ENCODE measurements at places on chromosomes 2 and 18.

- DNase-seq = no peak
These were observed 138.4 kb upstream of the HS6ST1 start for GRCh38 chr2:128457006-128457604.

GRCh38 chr2:238570926-238571325, 144.2 kb downstream of the ASB1 start:
- no peak for DNase-seq

GRCh38 chr2:231720987-231721966, 13.0 kb downstream of the PTMA start:
- DNase-seq = no peak

DNA sequence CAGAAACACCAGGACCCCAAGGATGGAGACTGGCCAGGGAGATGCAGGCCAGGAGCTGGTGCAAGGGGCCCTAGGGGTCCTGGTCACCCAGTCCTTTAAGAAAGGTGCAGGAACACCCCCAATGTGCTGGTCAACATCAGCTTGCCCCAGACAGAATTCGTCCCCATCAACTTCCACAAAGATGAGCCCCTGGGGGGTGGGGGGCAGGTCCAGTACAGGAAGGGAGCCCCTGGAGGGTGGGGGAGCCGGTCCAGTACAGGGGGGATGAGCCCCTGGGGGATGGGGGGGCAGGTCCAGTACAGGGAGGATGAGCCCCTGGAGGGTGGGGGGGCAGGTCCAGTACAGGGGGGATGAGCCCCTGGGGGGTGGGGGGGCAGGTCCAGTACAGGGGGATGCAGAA, 160.7 kb upstream of the SALL3 start:
- DNase-seq = no peak

GRCh38 chr2:196983934-196984333, 57.4 kb upstream of the PGAP1 start:
- DNase-seq = no peak

DNA sequence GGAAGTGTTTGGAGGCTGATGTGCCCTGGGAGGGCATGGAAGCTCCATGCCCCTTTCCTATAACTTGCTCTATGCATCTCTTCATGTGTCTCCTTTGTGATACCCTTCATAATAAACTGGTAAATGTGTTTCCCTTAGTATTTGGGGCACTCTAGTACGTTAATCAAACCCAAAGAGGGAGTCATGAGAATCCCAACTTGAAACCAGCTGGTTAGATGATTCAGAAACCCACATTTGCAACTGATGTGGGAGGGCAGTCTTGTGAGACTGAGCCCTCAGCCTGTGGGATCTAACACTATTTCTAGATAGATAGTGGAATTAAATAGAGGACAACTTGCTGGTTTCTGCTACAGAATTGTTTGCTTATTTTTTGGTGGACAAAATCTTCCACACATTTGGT, 20.3 kb downstream of the ANKRD30B start:
- DNase-seq = no peak

DNA sequence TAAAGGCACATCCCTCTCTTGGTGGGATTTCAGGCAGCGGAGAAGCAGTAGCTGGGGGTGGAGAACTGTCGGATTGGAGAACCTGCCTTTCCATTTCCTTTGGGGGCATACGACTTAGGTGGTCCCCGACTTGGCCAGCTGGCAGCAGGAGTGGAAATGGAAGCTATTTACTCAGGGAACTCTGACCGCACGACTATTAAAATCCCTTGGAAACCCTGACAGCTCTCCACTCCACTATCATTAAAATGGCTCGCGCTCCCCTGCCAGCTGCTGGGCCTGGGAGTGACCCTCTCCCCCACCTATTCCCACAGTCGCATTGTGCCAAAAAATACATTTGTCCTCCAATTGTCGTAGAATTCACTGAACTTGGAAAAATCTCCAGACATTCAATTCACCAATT, 77.7 kb upstream of the APCDD1 start:
- DNase-seq = no peak

DNA sequence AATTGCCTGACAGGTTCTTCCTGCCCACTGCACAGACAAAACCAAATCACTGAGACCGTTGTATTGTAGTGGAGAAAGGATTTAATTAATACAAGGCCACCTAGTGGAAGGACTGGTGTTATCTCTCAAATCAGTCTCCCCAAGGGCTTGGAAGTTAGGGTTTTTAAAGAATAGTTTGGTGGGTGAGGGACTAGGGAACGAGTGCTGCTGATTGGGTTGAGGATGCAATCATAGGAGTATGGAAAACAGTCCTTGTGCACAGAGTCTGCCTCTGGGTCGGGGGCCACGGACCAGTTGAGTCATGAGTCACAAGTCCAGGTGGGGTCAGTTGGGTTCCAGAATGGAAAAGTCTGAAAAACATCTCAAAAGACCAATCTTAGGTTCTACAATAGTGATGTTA, 89.1 kb downstream of the B3GNT2 start:
- no peak for DNase-seq

DNA sequence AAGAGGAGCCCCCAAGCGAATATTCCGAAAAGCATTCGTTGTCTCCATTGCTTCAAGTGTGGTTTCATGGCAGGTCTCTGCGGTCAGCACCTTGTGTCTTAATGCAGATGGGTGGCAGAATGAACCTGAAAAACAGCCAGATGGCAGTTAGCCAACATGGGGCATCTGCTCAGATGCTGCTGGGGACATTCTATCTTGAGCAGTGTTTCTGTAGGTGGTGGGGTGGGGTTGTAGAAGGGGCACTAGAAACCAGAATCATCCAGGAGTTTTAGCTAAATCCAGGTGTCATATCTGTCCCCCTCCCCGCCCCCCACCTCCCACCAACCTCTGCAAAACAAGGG, 42.1 kb downstream of the ST6GAL2 start:
- no peak for DNase-seq

GRCh38 chr2:185700883-185701282, 37.7 kb upstream of the FSIP2 start:
- DNase-seq = no peak

DNA sequence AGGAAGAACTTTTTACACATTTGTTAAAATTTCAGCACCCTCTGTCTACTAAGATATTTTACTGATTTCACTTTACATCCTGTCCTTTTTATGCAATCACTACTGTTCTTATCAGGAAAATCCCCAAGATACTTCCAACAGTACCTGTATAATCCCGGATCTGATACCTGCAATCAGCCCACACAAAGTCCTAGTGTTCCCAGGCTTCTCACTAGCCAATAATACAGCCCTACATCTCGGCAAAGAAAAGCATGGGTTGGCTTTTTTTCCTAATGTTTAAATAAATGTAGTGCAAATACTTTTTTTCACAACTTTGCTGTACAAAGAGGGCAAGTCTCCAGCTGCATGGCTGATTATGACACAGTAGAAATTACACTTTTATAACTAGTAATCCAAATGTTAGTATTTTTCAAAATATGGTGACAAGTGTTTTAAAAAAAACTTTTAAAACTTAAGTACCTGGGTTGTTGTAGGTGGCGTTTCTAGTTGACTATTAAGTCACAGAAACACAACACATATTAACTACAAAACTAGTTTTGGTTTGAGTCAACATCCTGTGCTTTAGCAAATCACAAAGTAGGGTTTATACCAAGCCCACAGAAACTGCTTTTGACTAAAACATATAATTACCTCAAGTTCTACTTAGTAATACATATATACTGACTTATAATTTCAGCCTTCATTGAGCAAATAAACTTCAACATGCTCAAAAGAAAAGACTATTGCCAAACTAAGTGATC, 19.5 kb downstream of the CNOT11 start:
- DNase-seq = no peak

- DNase-seq = no peak
These were observed 52.9 kb downstream of the REV1 start for GRCh38 chr2:99436874-99437273.

DNA sequence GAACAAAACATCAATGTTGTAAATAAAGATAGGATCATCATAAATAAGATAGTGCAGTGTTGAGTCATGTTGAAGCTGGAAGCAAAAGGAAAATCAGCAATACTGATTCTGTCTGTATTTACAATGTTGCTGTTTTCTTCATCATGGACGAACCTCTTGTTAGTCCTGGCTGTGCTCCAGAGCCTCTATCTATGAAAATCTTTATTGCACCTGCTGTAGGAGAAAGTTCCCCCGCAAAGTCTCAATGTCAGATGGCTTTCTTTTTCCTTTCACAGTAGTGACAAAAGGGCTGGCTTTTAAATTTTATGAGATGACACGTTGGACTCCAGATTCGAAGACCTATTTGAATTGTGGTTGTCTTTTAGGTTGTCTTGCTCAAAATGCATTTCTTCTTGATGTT, 98.5 kb upstream of the LRRTM1 start:
- no peak for DNase-seq

- no peak for DNase-seq
These were observed 48.3 kb upstream of the ACAA2 start for GRCh38 chr18:49861659-49862058.

- DNase-seq = no peak
These were observed 30.2 kb downstream of the COPS8 start for GRCh38 chr2:237115870-237116269.

DNA sequence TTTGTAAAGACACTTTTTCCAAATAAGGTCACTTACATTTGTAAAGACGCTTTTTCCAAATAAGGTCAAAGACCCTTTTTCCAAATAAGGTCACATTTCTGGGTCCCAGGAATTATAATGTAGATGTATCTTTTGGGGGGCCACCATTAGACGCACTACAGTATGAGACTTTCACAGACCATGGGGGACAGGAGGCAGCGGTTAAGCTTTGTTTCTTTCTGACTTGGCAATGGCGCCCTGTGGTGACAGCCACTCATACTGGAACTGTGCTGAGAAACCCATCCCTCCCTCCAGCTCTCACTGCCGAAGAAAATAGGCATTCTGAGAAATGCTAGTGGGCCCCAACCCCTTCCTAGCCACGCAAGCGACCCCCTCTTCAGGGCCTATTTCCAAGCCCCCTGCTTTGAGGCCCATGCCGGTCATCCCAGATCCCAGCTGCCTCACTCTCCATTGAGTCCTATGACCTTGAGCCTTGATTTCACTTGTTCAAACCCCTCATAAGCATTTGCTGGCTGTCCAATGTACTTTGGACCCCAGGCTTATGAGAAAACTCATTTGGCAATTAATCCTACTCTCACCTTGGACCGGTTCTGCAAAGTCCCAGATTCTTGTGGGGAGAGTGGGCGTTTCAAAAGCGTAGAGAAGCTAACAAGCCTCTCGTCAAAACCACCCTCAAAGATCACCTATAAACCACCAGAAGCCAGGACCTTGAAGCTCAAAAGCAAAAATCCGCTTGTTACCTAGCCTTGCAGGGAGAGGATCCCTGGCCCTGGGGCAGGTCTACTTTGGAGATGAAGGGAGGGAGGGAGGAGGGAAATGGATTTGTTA, 11.3 kb upstream of the SPATA3 start:
- DNase-seq = peak; percentile 25

DNA sequence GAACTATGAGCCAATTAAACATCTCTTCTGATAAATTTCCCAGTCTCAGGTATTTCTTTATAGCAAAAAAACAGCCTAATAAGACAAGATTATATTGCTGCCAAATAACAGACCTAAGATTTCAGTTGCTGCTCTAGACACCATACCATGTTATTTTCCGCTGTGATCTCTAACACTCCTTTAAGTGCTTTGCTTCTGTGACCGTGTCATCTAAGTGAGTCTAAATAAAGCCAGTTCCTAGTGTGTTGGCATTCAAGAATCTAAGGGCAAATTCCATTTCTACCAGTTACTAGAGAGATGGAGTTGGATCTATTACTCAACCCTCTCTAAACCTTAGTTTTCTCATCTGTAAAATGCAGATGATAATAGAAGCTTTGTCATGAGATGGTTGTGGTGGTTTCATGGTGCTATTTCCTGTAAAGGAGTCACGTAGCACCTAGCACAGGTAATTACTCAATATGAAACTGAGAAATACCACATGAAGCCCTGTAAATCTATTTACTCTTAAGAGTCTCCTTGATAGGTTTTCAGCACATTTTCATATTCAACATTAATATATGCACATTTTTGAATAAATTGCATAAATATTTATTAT, 40.5 kb downstream of the SPHKAP start:
- no peak for DNase-seq

DNA sequence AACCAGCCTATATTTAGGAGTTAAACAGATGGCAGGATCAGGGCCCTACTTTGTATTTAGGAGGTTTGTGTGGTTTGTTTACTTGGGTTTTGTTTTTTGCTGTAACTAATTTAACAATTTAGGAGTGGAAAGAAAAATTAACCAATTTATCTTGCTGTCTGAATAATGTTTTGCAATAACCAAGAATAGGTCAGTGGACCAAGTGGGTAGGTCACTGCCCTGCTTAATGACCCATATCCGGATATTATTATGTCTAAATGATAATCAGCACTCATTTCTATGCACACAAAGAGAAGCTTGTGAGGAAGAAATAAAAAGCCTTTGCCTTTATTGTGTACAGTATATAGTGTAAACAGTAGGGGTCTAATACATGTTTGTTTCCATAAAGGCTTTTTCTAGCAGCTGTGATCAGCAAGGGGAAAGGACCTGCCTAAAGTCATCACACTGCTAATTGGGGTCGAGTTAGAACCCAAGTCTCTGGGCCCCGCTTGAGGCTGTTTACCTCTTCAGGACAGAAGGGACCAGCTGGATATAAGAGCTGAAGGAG, 76.6 kb downstream of the TGOLN2 start:
- DNase-seq = no peak

- no peak for DNase-seq
These were observed 475.3 kb downstream of the RIT2 start for GRCh38 chr18:42640160-42640559.

GRCh38 chr2:79670198-79670597, 157.3 kb downstream of the CTNNA2 start:
- no peak for DNase-seq

DNA sequence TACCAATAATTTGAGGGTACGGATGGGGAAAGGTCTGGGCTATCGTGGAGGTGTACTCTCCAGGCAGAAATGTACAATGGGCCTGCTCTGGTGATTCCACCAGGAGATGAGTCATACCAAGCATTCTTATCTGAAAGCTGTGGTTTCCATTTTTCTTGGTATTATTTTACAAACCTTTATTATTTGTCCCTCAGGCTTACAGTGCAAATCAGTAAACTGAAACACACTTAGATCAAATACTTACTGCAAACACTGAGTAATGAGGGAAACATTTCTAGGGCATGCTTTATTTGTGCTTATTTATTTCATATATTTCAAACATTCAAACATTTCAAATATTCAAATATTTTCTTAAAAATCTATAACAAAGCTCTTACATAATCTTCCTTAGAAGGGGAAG, 319.8 kb downstream of the RND3 start:
- no peak for DNase-seq

DNA sequence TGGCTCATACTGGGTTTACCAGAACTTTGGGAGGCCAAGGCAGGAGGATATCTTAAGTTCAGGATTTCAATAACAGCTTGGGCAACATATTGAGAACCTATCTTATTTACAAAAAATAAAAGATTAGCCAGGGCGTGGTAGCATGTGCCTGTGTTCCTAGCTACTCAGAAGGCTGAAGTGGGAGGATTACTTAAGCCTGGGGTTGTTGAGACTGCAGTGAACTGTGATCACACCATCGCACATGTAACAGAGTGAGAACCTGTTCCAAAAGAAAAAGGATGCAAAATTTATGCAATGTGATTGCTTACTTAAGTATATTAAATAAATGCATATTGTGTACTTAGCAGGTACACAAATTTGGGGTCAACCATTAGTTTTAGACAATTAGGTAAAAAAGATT, 768.9 kb upstream of the CDH7 start:
- no peak for DNase-seq
